Activated naive CD8-positive, alpha-beta T cell treated with anti-CD3 and anti-CD28 coated beads for 36 hours (primary cell): ENCODE measurements at places on chromosomes 1 and 21.

DNA sequence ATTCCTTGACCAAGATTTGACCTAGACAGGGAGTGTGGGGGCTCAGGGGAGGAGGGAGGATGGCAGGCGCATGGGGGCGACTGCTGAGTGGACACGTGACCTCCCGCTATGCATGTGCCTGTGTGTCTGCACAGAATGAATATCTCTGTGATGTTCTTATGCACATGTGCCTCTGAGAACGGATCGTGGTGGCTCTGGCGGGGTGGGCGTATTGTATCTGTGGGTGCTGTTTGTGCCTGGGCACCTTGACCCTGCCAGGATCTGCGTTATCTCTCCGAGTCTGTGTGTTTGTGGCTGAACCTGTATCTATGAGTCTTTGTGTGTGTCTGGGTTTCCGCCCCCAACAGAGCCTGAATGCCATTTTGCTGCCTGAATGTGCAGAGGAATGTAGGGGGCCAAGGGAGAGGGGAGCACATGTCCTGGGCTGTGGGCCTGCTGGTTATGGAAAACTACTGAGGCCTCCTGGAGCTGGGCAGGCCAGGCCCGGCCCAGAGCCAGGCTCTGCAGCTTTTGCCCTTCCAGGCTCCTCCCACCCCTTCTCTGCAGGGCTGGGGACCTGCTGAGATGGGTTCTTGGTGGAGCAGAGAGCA lies 102.5 kb downstream of the EBNA1BP2 start:
- DNase-seq: no peak

- DNase-seq: no peak
Measured at GRCh38 chr1:181451661-181452230, 31.6 kb upstream of the CACNA1E start.

DNA sequence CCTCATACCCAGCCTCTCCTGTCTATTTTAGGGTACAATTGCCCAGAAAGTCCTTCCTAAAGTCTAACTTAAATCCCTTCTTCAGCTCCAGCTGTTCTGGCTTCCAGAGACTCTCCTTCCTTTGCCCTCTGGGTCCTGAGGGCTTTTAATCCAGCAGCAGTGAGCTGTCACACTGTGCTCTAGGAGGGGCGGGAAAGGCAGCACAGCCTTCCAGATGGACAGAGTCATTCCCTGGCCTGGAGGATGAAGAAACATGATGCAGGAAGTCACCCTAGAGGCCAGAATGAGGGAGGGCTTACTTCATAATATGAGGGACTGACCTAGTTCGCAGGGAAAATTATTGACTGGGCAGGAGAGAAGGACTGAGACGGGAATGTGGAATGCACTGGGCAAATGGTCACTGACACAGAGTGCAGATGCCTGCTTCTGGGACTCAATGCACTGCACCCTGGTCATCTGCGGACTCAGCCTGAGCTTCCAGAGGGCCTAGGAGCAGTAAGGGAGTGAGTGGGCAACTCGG lies 1.3 kb downstream of the SH2D2A start:
- DNase-seq: no peak

DNA sequence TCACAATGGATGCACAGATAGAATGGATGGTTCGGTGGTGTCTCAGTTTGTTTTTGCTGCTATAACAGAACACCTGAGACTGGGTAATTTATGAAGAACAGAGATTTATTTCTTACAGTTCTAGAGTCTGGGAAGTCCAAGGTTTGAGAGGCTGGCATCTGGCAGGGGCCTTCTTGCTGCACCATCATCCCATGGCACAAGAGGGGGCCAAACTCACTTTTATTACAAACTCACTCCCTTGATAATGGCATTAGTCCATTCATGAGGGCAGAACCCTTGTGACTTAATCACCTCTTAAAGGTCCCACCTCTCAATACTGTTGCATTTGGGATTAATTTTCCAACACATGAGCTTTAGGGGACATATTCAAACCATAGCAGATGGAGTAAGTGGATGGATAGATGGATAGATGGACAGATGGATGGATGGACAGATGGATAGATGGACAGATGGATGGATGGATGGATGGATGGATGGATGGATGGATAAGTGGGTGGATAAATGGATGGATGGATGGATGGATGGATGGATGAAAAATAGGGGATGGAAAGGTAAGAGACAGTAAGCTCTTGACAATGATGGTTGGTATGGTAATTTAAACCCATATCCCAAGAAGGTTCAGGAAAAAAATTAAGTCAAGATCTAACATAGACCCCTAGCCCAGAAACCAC lies 16.5 kb downstream of the CAMK2N1 start:
- no peak for DNase-seq

- no peak for DNase-seq
Measured at GRCh38 chr1:234777856-234778220, 167.9 kb upstream of the IRF2BP2 start.

DNA sequence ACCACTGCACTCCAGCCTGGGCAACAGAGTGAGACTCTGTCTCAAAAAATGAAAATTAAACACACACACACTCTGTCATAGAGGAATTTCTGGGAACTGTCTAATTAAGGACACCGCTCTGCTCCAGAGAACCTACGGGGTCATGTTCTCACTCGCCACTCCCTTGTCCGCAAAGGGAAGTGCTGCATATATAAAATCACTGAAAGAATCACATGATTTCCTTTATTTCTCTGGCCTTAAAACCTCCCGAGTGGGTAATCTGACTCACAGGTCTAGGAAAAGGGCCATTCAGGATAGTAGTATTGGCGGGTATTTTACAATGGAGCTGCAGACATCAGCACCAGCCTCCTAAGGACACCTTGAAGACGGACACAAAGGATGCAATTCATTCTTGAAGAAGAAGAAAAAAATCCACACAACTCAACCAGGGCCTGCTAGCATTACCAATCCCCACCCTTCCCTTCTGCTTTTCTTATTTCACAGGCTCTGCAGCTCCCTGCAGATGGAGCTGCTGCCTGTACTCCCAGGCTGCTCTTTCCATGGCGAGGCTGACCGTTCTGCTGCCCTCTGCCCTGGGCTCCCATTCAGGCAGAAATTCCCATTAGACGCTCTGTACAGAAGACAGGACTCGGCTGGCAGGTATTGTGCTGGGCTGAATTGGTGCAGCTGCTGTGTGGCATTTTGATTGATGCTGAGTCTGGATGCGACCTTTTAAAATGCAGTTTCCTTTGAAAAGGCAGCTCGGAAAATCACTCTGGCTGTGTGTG lies 53.3 kb upstream of the FAM89A start:
- no peak for DNase-seq

DNA sequence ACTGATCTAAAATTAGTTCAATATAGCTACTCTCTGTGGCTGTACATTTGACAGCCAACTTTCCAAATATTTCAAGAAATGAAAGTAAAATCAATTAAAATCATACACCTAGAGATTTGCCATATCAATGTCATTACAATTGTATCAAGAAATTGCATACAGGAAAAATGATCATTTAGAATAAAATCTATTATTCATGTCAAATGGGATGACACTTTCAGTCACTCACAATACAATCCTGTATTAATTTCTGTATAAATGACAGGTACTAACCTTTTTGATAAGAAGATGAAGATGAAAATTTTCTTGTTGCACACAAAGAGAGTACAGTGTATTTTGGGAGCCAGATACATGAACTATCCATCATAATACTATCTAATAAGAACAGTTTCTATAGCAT lies 1588.9 kb upstream of the PRMT6 start:
- no peak for DNase-seq

DNA sequence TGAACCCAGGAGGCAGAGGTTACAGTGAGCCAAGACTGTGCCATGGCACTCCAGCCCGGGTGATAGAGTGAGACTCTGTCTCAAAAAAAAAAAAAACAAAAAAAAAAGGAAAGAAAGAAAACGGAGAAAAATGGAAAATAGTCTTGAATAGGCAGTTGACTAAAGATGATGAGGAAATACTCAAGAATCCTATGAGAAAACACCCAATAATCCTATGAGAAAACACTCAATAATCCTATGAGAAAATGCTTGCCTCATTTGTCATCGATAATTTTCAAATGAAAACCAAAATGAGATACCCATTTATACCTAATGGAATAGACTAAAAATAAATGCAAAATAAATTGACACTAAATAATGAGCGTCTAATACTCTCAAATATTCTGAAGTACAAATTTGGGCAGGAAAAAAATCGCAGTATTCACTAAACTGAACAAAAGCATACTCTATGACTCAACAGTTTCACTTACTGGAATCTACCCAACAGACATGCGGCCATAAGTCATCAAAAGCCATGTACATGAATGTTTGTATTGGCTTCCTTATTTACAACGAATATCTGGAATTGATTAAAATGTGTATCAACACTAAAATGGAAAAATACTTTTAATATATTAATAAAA lies 733.9 kb upstream of the CHRM3 start:
- DNase-seq: no peak

- DNase-seq: no peak
Measured at GRCh38 chr1:145983960-145984830, 12.2 kb downstream of the TXNIP start.

- no peak for DNase-seq
Measured at GRCh38 chr1:186948535-186948934, 119.8 kb downstream of the PLA2G4A start.

DNA sequence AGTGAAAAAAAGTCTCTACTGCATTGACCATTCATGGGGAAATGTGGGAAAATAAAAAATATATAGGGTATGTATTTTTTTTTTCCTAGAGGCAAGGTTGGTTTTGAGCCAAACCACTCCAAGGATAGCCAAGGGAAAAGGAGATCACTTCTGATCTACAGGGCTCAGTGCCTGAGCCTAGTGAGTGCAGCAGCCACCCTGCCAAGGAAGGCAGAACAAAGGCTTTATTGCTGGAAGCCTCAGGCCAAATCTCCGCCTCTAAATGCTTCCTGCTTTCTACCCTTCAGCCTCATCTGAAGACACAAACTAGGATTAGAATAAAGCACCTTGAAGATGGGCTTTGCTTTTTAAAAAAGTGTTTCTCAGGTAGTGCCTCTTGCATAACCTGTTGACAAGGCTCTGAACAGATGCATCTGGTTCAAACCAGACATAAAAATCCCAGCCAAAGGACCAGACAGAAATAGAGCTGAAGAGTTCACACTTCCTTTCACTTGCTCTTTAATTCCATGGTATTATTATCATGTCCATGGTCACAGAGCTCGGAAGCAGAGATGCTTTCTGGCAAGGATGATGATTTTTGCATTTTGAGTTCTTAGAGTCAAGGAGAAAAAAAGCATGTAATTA lies 10.5 kb downstream of the C1orf115 start:
- DNase-seq: no peak

GRCh38 chr1:20136249-20136648 lies 2.9 kb upstream of the PLA2G2F start:
- DNase-seq: no peak

GRCh38 chr1:89552471-89553081 lies 27.9 kb downstream of the LRRC8B start:
- DNase-seq: no peak
